ENCODE measurements at places on chromosomes 12 and 14.

GRCh38 chr14:40599725-40600124 is 1007.0 kb upstream of the LRFN5 start:
- no peak for DNase-seq

- DNase-seq = no peak
These were observed 10.6 kb downstream of the SERPINA3 start for GRCh38 chr14:94622653-94623421.

- DNase-seq = no peak
These were observed 191.5 kb downstream of the SYT1 start for GRCh38 chr12:79055926-79056674.

GRCh38 chr12:106564678-106565329 is 18.0 kb upstream of the RFX4 start:
- DNase-seq = no peak

DNA sequence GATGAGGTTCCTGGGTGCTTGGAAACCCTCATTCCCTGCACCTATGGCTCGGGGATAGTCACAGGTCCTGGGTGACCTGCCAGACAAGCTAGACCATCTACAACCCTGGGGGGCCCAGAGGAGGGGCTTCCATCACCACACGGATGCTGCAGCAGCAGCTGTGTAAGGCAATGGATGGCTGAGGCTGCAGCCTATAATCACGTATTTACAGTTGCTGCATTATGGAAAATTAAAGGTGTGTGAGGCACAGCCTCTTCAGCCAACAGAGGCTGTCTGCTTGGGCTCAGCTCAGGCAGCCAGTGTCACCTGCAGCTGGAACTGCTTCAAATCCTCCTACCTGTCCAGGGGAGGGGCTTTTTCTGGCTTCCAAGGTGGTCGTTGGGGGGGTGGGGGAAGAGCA is 268.1 kb downstream of the CACNA1C start:
- DNase-seq = no peak

DNA sequence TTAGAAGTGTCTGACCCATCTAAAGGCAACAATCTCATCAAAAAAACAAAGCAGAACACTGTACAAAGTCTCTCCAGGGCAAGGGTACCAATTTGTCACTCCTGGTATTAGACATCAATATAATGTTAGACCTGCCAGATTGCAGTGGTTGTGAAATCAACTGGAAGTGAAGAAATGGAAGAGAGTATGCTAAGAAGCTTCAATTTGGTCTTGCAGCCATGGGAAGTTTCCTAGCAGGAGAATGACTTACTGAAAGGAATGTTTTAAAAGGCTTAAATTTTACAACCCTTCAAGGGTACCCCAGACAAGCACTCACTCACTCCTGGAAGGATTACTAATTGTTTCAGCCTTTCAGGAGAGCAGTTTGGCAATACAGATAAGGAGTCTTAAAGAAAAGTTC is 18.9 kb downstream of the LLPH start:
- DNase-seq = no peak

DNA sequence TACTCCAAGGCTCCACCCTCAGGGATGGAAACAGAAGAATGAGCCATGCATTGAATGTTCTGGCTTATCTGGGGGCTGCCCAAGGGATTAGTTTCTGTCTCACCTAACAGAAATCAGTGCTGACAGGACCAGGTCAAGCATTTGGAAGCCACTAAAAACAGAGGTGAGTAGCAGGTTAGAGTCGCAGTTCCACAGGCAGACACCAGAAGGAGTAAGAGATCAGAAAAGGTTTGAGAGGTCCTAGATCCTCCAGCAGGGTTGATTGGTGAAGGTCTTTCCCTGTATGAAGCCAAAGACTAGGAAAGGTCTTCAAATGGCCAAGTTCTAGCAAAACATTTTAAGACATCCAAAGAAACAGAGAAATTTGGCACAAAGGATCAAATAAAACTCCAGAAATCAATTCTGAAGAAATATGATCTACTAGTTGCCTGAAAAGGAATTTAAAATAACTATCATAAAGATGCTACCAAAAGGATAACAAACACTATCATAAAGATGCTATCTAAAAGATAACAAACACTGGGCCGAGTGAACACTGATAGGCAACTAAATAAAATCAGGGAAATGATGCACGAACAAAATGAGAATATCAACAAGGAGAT is 19.5 kb upstream of the TTC9 start:
- no peak for DNase-seq

GRCh38 chr12:52050116-52050757 is 1.0 kb upstream of the NR4A1 start:
- no peak for DNase-seq
